ENCODE measurements at places on chromosomes 1 and 21. TPM values are rescaled to one million over a fixed set of nuclear protein-coding genes. Genes with fewer than 3 reads are reported as not detected.
A peak's percentile ranks its signal among the peaks of the same experiment; 100 is the strongest.

- DNase-seq: no peak
Observed at GRCh38 chr1:167665469-167665868, 35.4 kb downstream of the RCSD1 start.

- no peak for DNase-seq
Observed at GRCh38 chr1:19465123-19465522, 20.2 kb downstream of the CAPZB start.

GRCh38 chr1:234900595-234900994, 228.0 kb downstream of the TOMM20 start:
- DNase-seq: no peak

GRCh38 chr1:48887796-48888195, 111.1 kb upstream of the BEND5 start:
- no peak for DNase-seq

- DNase-seq: peak; percentile 96
Observed at GRCh38 chr1:94325377-94326302, 88.3 kb upstream of the ARHGAP29 start.

DNA sequence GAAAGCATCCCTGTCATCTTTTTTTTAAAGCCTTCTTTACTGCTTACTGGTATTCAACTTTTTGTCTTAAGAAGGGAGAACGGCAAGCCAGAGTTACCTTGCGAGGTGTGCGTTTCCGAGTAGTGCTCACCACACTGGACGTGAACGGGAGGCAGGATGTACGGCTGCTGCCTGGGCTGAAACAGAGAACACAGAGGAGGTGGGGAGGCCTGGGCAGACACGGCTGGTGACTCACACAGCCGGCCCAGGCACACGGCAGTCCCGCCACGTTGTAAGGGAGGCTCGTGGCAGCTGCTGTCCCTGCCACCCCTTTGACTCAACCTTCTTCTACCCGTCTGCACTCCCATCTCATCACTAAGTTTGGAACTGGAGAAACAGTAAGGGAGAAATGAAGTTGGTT, 105.8 kb downstream of the SMYD2 start:
- DNase-seq: no peak

- no peak for DNase-seq
Observed at GRCh38 chr1:237759377-237759776, 131.3 kb downstream of the ZP4 start.

GRCh38 chr1:96707023-96707422, 14.6 kb upstream of the PTBP2 start:
- no peak for DNase-seq

DNA sequence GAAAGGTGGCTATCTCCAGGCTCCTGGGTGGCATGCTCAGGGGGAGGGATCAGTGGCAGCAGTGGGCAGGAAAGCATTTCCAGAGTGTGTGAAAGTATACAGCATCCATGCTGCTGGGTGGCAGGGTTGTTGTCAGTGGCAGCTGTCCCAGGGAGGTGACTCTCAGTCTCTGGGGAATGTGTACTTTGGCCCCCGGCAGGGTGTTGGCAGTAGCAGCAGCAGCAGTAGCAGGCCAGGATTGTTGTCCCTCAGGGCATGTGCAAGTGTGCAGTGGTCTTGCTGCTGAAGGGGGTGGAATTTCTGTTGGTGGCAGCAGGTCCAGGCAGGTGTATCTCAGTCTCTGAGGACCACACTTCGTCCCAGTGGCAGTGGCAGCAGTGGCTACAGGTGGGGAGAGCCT, 71.7 kb upstream of the GUCA2B start:
- no peak for DNase-seq

DNA sequence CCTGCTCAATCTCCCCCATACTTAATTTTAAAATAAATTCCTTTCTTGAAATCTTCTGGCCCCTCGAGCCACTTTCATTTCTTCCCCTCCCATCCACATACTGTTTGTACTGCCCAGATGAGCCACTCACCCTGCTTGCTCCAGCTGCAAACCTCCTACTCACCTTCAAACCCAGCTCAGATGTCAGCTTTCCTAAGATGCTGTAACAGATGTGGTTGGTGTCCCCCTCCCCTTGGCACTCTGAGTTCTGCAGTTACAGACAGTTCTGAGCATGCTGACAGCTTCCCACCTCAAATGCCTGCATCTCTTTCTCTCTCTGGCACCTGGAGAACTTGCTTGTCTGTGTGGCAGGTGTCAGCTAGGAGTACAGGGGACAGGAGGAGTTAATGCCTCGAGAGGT, 106.7 kb downstream of the PTPRU start:
- DNase-seq: no peak

DNA sequence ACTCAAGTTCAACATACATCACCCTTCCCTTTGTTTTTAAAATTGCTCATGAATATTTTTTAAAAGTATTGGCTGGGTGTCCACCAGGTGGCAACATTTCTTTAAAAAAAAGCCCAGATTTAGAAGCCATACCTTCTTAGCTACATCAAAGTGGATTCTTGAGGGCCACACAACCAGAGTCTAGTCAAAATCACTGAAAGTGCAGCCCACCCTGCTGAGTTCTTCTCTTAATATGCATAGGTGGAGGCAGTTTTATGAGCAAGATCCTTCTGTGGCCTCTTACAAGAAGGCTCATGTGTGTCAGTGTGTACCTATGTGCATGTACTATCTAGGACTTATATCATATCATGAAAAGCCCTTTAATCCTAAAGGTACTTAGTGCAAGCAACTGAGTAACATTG, 16.9 kb upstream of the GNG12 start:
- no peak for DNase-seq

DNA sequence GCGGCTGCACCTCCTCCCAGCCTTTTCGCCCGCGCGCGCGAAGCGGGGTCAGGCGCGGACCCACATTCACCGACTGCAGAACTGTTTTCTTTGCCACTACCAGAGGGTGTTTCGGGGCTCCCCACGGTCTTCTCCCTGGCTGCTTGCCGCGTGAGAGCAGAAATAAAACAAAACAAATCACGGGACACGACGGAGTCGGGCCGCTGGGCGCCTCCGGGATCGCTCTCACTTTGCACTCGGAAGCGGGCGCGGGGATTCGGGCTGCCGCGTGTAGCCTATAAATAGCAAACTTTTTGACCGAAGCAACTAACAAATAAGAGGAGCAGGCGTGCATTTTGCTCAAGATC, 412.3 kb upstream of the ESRRG start:
- no peak for DNase-seq

DNA sequence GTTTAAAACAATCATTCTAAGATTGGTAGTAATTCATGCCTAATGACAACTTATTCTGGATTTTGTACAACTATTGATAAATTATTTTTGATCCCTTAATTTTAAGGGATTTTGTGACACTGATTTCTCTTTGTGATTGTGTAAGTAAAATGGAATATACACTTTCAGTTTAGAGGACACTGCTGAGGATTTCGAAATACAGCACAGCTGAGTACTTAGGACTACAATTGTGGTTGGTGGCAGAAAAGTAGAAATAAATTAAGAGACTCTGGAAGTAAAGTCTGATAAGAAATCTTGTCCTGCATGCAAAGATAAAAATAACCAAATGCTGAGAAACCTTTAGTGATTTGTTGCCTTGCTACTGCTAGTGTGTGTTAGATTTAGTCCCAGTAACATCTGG, 40.0 kb downstream of the TYW3 start:
- DNase-seq: no peak

GRCh38 chr1:1092894-1093609, 18.9 kb upstream of the RNF223 start:
- no peak for DNase-seq

The CD84 gene
- total RNA-seq: not detected

The CFAP74 gene
- total RNA-seq: not detected

The YBX1 gene
- 997 TPM for total RNA-seq

The REG4 gene
- total RNA-seq: not detected
